Esophagus mucosa (tissue), 1 donor: ENCODE measurements at places on chromosomes 1 and 21.

DNA sequence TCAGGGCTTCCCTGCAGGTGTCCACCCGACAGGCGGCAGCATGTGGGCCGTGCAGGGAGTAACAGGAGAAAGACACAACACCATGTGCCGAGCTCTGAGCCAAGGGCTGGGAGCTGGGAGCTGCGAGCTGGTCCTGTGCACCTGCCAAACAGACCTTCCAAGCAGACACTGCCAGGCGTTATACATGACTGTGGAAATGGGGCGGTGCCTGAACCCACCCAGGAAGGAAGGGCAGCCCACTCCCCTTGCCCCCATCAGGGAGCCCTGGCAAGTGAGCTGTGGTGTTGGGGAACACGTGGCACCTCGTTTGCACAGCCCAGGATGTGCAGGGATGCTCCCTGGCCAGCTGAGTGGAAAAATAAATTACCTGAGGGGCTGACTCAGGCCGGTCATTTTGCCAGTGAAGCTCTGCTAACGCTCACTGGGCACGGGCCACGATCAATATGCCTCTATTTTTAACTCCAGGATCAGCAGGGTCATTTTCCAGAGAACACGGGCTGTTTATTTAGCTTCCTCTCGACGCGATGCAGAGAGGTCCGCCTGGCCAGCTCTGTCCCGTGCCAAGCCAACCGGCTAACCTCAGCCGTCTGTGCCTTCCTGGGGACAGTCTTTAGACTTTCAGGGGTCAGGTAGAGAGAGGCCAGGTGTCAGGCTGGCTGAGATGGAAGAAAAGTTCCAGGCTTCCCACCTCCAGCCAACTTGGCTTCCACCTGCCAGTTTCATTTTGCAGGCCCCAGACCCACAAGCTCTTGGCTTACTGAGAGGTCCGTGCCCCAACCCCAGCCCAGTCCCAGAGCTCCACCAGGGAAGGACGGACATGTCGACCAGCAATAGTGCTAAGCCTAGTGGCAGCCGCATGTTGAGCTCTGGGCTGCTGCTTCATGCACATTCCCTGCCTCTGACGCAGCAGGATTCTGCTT is 196.7 kb upstream of the VAMP3 start:
- no peak for ATAC-seq

DNA sequence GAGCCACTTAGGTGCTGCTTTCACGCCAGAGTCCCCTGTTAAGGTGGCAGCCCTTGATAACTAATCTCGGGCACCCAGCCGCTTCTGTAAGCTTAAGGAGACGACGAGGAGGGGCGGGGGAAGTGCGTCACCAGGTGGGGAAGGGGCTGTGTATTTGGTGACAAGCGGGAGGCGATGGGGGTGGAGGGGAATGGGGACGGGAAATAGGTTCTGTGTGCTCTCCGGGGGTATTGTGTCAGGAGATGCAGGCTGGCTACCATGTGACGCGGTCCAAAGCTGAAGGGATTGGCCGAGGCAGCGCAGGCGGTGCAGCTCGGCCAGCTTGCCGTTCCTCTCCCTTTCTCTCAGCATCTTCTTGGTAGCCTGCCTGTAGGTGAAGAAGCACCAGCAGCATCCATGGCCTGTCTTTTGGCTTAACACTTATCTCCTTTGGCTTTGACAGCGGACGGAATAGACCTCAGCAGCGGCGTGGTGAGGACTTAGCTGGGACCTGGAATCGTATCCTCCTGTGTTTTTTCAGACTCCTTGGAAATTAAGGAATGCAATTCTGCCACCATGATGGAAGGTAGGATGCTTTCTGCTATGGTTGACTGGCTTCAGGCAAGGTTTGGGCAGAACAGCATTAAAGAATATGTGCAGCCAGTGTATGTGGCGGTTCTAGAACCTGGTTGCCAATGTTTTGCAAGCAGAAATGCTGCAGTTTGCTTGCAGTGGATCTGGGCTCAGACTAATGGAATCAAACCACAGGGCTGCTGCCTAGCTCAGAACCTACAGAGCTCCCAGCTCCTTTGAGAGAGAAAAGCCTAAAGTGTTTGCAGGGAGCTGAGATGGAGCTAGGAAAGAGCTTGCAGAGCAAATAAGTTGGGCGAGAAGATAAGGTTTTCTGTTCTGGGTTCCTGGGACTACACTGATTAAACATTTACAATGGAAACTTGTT is at the start of gene SGIP1:
Gene SGIP1 (plus strand): TSS at position 350 of the 937 bp plus-strand sequence. CDS start 206 bp downstream, at position 556.
- ATAC-seq, result no peak

DNA sequence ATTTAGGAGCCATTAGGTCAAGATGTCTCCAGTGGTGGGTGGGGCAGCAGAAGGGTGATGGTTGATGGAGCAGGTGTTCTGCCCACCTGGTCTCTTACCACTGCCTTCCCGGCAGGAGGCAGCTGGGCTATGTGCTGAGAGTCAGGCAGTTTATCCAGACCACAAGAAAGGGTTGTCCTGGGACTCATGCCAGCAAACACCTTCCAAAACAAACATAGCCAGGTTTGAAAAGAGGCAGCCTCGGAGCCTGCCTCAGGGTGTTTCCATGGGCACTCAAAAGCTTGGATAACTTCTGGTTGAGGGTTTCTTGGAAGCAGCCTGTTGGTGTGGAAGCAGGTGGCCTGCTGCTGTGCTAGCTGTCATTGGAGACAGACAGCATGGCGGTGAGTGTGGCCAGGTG is 187.2 kb downstream of the PCP4 start:
- no peak for ATAC-seq

DNA sequence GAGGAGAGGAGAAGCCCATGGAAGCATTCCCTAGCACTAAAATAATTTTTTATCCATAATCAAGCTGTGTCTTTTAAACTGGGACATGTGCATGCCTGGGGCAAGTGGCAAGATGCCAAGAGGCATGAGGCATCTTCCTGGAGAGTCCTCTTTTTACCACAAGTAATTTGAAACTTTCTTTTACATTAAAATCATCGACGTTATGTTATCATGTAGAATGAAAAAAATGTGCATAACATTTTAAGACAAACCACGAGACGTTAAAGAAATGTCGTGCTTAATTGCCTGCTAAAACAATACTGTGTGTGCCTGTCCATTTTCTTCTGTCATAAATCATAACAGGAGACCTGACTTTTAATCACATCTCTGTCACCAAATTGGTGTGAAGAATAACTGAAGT is 1.5 kb downstream of the STYXL2 start:
- no peak for ATAC-seq

GRCh38 chr21:24844671-24845070 is 762.6 kb downstream of the MRPL39 start:
- ATAC-seq, result no peak

- no peak for ATAC-seq
Observed at GRCh38 chr1:217106231-217106901, 383.1 kb upstream of the ESRRG start.

GRCh38 chr1:7315316-7315715 is 455.8 kb upstream of the VAMP3 start:
- no peak for ATAC-seq

- no peak for ATAC-seq
Observed at GRCh38 chr1:42403880-42404400, 23.3 kb downstream of the RIMKLA start.

DNA sequence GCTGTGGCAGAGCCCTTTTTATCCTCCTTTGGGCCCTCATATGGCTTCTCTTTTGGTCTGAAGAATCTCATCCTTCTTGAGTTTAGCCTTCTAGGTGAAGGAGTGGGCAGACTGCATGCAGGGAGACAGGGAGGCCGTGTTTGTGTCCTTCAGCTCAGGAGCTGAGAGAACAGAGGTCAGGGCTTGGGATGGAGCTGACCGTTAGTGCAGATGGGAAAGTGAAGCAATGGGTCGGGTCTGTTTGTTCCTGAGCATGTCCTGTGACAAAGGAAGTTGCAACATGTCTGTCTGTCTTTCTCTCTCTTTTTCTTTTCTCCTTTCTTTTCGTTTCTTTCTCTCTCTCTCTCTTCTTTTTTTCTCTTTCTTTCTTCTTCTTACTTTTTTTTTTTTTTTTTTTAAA is 14.9 kb downstream of the MAPKAPK2 start:
- no peak for ATAC-seq

DNA sequence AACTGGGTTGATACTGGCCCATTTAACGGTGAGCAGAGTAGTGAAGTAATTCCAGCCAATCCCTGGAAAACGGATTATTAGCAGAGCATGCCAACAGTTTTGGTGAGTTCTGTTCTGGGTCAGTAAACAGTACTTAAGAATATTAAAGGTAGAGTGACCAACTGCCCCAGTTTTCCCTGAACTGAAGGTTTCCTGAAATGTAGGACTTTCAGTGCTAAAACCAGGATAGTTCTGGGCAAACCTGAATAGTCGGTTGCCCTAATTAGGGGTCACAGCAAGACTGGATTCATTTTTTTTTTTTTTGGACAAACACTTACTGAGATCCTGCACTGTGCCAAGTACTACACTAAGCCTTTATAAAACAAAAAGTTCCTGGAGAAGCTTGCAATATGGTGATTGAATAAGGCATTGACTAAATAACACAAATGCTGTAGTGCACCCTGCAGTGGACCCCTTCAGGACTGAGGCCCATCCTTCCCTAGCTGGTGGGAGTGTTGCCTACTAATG is 75.9 kb downstream of the KCNK1 start:
- ATAC-seq, result peak; percentile 8

DNA sequence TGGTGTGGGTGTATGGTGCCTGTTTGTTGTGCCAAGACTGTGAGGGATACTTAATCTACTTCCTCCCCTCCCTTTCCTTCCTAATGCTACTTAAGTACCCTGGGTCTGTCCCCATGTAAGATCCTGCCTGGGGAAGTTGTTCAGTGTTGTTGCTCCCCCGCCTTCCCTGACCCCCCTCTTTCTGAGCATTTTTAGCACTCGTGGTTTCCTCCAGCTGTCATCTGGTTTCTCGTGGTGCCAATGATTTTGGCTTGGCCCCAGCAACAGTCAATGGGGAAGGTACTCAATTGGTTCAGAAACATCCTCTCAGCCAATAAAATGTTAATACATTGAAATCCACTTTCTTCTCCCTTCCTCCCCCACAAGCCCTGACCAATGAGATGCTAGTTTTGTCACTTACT is 8.0 kb upstream of the B4GALT3 start:
- peak; percentile 57 for ATAC-seq

DNA sequence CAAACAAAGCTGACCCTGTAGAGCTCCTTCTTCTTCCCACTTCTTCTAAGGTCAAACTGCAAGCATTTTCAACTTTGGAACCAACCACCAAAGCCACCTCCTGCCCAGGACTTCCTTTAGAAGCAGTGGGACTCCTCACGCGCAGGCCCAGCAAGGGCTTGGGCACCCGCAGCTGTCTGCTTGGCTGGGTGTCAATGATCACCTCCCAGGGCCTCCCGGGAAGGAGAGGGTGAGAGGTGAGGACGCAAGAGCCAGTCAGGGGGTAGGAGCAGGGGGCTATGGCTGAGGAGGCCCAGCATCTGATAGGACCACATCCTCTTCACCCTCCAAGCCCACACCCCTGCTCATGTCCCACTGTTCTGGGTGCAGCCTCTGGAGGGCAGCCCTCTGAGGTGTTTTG is 10.2 kb downstream of the KLHL21 start:
- ATAC-seq, result no peak
